Activated CD8-positive, alpha-beta memory T cell treated with anti-CD3 and anti-CD28 coated beads, Interleukin-2, amount 50 U/mL, for 4 hours (primary cell): ENCODE measurements at places on chromosomes 7 and 10.

DNA sequence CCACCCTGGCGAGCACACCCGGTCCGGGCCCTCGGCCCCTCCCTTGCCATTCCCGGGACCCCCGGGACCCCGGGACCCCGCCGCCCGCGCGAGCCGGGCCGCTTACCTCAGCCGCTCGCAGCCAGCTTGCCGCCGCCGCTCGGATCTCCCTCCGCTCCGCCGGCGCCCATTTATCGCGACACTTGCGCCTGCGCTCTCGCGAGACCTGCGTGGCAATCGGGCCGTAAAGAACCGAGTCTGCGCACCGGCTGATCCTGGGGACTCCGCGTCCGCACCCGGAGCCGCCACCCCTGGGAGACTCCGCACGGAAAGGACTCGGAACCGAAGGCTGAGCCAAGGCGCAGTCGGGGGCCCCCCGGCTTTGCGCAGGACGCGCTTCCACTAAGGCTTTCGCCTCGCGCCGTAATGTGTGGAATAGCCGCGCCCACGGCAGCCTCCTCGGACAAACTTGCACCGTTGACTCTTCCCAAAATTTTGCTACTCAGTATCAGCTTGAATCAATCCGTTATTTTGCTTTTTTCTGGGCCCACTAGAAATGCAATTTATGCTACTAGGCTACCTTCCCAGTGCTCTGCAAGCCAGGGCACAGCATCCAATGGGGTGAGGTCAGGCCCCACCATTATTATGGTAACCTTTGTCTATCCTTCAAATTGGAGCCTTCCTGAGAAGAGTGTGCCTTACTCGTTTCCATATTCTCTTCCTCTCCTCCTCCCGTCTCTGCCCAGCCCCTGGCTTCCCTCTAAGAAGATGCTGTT lies at the start of gene MAD1L1:
TSS of gene MAD1L1 (minus strand) at position 180 of the 755 bp plus-strand sequence. CDS start 2,812 bp downstream, outside the sequence.
- DNase-seq, result peak; percentile 89

GRCh38 chr7:54697659-54698186 lies 61.3 kb downstream of the SEC61G start:
- no peak for DNase-seq

- DNase-seq, result no peak
These were observed 226.6 kb downstream of the PAXIP1 start for GRCh38 chr7:154776350-154776749.

GRCh38 chr10:44016589-44017482 lies 368.1 kb downstream of the CXCL12 start:
- DNase-seq, result no peak

DNA sequence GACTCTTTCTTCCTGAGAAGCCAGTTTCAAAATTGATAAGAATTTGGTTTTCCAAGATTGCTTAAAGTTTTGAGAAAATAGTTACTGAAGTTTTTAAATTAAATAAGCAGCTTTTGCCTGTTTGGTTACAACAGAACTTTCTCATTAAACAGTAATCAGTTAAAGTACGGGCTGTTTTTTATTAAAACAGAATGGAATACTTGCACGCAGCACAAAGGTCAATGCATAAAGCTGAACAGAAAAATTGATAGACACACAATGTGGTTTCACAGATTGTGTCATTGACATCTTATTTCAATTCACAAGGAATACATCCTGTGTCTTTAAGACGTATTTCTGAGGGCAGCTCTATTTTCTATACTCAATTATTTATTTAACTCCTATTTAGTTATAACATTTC lies 192.2 kb downstream of the PRKG1 start:
- DNase-seq, result no peak

- no peak for DNase-seq
These were observed 55.7 kb upstream of the HECTD2 start for GRCh38 chr10:91354166-91355075.

- no peak for DNase-seq
These were observed 567.4 kb upstream of the MKI67 start for GRCh38 chr10:128693493-128694131.

- no peak for DNase-seq
These were observed 69.4 kb downstream of the CLEC2L start for GRCh38 chr7:139592801-139593461.

GRCh38 chr7:48096273-48096672 lies 7.2 kb downstream of the UPP1 start:
- DNase-seq, result no peak

GRCh38 chr7:100540073-100540723 lies 1.2 kb downstream of the AGFG2 start:
- DNase-seq, result no peak

GRCh38 chr10:88163572-88163971 lies 300.1 kb downstream of the PTEN start:
- DNase-seq, result no peak

GRCh38 chr10:117948493-117948892 lies 98.2 kb downstream of the RAB11FIP2 start:
- DNase-seq, result no peak

DNA sequence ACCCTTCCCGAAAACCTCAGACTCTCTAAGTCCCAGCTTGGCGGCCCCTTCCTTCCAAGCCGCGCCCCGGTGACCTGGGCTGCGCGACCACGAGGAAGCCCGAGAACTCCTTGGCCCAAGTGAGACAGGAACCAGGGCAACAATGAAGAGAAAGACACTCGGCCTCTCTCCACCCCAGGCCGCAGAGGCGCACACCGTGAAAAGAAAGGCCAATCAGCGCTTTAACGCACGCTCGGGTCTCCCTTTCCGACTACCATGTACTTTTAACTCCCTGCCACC lies 166.4 kb upstream of the PPP1R3A start:
- DNase-seq, result no peak

DNA sequence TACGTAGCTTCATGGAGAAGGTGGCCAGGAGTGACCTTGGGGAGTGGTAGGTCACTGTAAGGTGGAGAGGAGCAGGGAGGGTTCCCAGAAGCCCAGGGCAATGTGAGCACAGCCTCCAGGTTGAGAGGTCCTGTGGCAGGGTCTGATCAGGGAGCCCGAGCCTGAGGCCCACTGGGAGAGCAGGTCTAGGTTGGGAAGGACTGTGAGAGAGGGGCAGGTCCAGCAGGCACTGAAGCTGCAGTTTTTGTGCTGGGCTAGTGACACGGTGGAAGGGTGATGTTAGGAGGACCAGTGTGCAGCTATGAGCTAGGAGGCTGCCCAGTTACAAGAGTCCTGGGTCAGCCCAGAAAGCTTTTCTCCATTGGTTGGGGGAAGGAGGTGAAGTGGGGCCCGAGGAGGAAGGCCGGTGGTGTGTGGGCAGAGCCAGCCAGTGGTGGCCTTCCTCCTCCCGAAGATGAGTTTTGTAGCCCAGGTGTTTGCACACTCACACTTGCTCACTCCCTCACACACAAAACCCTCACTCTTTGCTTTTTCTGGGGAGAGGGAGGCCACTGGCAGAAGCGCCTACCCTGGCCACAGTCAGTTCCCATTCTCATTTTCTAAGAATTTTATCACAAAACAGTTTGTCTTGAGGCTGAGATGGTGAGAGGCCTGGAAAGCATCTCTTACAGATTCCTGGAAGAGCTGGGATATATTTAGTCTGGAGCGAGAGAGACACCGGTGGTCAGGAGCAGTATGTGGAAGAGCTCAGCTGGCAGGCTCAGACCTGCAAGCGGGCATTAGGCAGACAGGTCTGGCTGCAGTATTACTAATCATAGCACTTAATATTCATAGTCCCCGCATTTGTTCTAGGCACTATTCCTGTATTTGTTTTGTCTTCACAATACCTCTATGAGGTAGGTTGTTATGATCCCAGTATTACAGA lies 57.1 kb downstream of the ZNF467 start:
- DNase-seq, result no peak

- no peak for DNase-seq
These were observed 179.5 kb upstream of the YAE1 start for GRCh38 chr7:39386718-39387117.

DNA sequence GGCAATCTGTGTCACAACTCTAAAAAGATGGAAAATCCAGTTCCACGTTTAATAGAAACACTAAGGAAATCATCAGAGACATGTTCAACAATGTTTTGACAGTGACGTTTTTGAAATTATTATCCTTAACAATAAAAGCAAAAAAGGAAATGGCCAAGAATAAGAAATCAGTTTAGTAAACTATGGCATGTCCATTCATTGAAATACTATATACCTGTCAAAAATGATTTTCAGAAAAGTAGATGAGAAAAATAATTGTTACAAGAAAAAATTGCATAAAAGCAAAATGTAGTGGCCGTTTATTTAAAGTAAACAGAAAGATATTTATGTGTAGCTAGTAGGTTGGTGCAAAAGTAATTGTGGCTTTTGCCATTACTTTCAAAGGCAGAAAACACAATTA lies 345.4 kb upstream of the NPSR1 start:
- DNase-seq, result no peak

GRCh38 chr7:99829524-99830160 lies 1.8 kb downstream of the CYP3A43 start:
- DNase-seq, result no peak

GRCh38 chr7:47143339-47143738 lies 438.6 kb downstream of the TNS3 start:
- DNase-seq, result no peak

- DNase-seq, result no peak
These were observed 60.3 kb upstream of the STK17A start for GRCh38 chr7:43522406-43523156.

- DNase-seq, result no peak
These were observed 348.1 kb downstream of the GATA3 start for GRCh38 chr10:8402576-8402975.

- DNase-seq, result no peak
These were observed 75.9 kb downstream of the LMBR1 start for GRCh38 chr7:156816943-156817572.

DNA sequence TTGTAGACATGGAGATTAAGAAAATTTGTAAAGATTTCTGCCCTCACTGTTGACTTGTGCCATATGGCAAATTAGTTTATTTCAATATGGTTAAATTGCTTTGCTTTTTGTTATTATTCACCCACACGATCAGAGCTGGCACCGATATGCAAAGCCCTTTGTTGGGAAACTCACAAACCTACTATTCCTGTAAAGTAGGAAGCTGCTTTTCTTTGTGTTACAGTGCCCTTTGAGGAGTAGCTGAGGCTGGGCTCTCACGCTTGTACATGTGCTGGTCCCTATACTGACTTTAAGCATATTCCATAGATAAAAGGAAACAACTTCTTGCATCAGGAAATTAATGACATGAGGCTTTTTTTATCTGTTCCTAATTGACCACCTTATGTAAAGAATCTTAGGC lies 17.6 kb upstream of the AOAH start:
- no peak for DNase-seq

DNA sequence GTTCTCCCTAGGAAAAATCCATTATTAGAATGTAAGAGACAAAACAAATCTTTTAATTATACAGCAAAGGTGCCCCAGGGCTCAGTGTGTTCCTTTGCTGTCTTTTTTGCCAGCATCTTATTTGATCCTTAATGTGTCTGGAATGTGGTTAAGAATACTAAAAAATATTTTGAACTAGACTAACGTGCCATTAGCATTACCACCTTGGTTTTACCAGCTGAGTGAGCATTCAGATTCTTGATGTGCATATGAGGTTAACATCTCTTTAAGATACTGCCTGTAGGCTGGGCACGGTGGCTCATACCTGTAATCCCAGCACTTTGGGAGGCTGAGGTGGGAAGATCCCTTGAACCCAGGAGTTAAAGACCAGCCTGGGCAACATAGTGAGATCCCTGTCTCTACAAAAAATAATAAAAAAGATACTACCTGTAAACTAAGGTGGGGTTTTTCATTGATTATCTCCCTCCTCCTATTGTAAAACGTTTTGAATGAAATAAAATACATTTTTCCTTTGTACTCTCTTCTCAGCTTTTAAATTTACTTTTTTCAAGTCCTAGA lies 96.6 kb downstream of the CCNY start:
- DNase-seq, result no peak

GRCh38 chr7:11194492-11194891 lies 220.8 kb downstream of the PHF14 start:
- no peak for DNase-seq

- no peak for DNase-seq
These were observed 290.9 kb downstream of the GFRA1 start for GRCh38 chr10:115982076-115982475.

GRCh38 chr7:102973096-102973802 lies 60.4 kb downstream of the LRRC17 start:
- DNase-seq, result no peak

- no peak for DNase-seq
These were observed 33.4 kb downstream of the PPP1R17 start for GRCh38 chr7:31720366-31720765.

DNA sequence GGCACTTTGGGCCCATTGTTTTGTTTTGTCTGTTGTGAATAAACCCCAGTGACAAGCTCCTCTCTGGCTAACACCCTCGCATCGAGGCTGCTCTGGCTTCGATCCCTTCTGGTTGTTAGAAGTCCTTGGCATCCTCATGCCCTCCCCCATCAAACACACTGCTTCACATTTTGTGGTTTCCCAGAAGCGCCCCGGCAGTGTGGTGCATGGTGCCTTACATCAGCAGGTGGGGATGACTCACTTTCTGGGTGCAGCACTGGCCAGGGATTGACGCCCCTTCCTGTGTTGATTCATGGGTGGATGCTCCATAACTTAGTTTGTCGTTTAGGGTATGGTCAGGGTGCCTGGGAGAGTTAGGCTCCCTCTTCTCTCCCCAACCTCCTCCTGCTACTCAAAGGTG lies 51.4 kb downstream of the PLPP4 start:
- no peak for DNase-seq

- no peak for DNase-seq
These were observed 20.0 kb downstream of the LAMB1 start for GRCh38 chr7:107982918-107983389.

DNA sequence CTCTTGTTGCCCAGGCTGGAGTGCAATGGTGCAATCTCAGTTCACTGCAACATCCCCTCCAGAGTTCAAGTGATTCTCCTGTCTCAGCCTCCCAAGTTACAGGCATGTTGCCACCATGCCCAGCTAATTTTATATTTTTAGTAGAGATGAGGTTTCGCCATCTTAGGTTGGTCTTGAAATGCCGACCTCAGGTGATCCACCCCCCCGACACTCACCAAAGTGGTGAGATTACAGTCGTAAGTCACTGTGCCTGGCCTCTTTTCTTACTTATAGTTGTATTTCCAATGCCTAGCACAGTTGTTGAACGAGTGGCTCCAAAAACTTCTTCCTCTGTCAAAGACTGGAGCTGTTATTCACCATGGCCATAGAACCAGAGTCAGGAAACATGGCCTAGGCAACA lies 6.7 kb downstream of the RNF216 start:
- no peak for DNase-seq

GRCh38 chr7:148854983-148855382 lies 29.1 kb downstream of the EZH2 start:
- DNase-seq, result no peak
